Cortex of kidney (tissue), 1 donor: ENCODE measurements at places on chromosomes 2 and 18.

- DNase-seq, result no peak
These were observed 42.7 kb downstream of the MAP3K20 start for GRCh38 chr2:173118395-173118794.

GRCh38 chr2:229376866-229377265, 105.8 kb upstream of the PID1 start:
- DNase-seq, result no peak

DNA sequence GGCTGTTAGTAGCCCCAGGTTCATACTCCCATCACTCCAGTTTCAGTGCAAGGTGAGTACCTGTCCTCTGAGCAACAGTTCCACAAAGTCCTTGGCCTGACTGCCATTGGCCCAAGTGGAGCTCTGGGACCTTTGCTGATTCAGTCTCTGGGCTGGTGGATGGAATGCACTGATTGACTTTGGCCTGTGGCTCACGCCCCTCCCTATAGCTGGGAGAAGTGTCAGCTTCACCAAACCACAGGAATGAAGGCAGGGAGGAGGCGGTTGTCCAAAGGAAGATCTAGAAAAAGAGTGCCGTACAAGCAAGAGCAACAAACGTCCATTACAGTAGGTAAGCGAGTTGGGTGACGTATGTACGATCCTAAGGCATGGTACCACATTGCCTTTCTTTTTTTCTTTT, 34.0 kb downstream of the QPCT start:
- no peak for DNase-seq

GRCh38 chr18:32056613-32057358, 34.9 kb upstream of the RNF138 start:
- DNase-seq, result no peak

GRCh38 chr2:3727397-3728045, 24.1 kb downstream of the DCDC2C start:
- DNase-seq, result no peak

- DNase-seq, result no peak
These were observed 322.6 kb downstream of the PRKCE start for GRCh38 chr2:45974056-45974455.

- no peak for DNase-seq
These were observed 5.2 kb upstream of the C18orf63 start for GRCh38 chr18:74310411-74310810.

- DNase-seq, result no peak
These were observed 81.3 kb downstream of the TFCP2L1 start for GRCh38 chr2:121203591-121204249.

DNA sequence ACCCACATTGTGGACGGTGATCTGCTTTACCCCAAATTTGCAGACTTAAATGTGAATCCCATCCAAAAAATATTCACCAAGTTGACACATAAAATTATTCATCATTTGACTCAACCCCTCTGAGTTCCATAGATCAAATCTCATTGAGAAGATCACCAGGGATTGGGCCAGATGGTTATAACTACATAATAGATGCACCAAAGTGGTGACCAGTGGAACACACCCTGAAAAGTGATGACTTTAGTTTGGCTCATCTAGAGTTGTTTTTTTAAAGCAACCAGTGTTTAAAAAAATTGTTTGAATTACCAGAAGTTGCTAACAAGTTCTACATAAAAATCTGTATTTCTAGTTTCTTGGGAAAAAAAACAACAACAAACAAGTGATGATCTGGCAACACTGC, 155.0 kb downstream of the PLCL1 start:
- no peak for DNase-seq

DNA sequence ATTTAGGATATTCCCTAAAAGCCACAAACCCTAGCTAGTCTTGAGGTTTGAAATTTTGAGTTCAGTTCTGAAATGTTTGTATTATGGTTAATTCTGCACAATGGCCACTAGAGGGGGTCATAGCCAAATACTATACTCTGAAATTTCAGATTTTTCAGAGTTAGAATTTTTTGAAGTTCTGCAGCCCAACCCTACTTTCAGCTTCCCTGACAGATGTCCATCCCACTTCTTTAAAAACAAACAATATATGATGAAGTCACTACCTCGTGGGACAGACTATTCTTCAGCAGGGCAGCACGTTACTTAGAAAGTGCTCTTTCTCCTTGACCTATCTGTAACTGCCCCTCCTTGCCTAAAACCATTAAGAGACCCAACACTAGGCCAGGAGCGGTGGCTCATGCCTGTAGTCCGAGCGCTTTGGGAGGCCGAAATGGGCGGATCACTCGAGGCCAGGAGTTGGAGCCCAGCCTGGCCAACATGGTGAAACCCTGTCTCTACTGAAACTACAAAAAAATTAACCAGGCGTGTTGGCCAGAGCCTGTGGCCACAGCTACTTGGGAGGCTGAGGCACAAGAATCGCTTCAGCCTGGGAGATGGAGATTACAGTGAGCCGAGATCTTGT, 48.2 kb upstream of the PAPOLG start:
- DNase-seq, result no peak

- DNase-seq, result no peak
These were observed 2.6 kb downstream of the PMAIP1 start for GRCh38 chr18:59902131-59902992.

DNA sequence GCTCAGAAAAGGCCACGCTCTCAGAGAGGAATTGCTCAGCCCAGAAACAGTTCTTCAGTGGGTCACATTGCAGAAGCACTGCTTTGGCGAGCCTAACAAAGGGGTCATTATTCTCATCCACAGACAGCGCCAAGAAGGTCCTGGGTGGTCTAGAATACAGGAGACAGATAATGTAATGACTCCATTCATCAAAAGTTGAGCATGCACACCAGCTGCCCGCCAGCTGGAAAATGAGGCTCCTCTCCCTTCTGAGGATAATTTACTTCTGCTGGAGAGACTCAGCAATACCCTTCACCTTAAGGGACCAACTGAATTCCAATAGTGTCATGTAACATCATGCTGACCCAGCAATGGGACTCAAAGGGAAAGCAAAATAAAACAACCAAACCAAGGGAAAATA, 79.9 kb downstream of the TRIB2 start:
- no peak for DNase-seq

GRCh38 chr2:14565666-14566065, 66.9 kb upstream of the LRATD1 start:
- DNase-seq, result no peak

- no peak for DNase-seq
These were observed 38.2 kb downstream of the ACVR1 start for GRCh38 chr2:157837851-157838441.
